ENCODE measurements at places on chromosomes 16 and 17.

DNA sequence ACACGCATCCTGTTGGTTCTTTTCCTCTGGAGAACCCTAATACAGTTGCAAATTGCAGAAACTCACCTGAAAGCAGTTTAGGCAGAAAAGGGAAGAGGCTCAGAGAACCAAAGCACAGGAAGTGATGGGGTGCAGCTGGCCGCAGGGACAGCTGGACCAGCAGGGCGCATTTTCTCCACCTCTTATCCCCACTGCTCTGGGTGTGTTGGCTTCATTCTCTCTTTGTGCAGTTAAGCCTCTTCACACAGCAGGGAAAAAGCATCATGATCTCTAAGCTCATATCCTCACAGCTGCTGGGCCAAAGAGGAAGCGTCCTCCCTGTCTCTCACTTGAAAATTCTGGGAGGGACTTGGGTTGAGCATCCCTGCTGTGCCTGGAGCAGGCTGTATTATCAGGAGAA, 20.0 kb upstream of the LRRC75A start:
- DNase-seq = no peak

- DNase-seq = no peak
Measured at GRCh38 chr17:50072130-50072529, 16.2 kb downstream of the ITGA3 start.

GRCh38 chr17:49822829-49823228, 25.0 kb downstream of the TAC4 start:
- no peak for DNase-seq

GRCh38 chr17:67074781-67075180, 30.4 kb downstream of the CACNG1 start:
- no peak for DNase-seq

GRCh38 chr16:56401482-56401881, 23.9 kb downstream of the AMFR start:
- DNase-seq = no peak

Measured in GM13977 (cell line).